Activated T-cell treated with anti-CD3 and anti-CD28 coated beads for 4 hours (primary cell): ENCODE measurements at places on chromosomes 13 and 19.

DNA sequence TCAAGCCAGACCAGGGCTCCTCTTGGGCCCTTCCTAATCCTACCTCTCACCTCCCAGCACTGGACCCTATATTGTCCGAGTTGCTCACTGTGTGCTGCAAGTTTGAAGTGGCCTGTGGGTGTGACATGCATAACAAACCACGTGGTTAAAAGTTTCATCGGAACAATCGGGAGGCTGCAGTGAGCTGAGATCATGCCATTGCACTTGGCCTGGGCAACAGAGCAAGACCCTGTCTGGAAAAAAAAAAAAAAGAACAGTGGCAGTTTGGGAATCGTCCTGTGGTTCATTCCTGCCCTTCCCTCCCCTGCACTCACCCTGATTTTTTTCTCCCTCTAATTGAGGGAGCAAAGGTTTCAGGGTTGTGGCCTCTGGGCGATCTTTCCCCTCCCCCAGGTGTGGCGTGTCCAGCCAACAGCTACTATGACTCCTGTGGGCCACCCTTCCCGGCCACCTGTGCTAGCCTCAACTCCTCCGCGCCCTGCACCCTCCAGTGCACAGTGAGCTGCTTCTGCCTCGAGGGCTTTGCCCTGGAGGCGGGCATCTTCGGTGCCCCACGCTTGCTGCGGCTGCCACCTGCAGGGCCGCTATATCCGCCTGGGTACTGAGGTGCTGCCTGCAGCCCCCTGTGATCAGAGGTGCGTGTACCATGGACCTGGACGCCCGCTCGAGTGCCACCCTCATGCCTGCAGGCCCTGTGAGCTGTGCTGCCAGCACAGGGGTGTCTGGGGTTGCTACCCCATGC is 16.3 kb upstream of the FXYD3 start:
- no peak for DNase-seq

GRCh38 chr13:107034236-107034872 is 466.4 kb upstream of the ARGLU1 start:
- no peak for DNase-seq

- no peak for DNase-seq
Measured at GRCh38 chr13:24254146-24254841, 55.1 kb upstream of the C1QTNF9 start.

GRCh38 chr13:91135968-91136367 is 211.5 kb upstream of the MIR17HG start:
- no peak for DNase-seq

DNA sequence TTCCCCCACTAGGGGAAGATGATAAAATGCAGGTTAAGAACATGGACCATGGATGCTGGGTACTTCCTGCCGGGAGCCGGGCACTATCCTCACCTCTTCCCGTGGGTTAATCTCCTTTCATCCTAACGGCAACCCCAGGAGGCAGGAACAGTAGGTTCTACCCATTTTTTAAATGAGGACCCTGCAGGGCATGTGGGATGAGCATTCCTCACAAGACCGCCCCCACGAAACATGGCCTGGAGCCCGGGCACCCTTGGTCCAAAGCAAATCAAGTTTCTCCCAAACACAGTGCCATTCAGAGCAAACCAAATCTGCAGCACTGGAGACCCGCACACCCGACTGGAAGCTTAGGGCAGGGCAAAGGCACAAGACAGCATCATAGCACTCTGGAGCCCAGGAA is 35.4 kb downstream of the COL4A2 start:
- DNase-seq = no peak

DNA sequence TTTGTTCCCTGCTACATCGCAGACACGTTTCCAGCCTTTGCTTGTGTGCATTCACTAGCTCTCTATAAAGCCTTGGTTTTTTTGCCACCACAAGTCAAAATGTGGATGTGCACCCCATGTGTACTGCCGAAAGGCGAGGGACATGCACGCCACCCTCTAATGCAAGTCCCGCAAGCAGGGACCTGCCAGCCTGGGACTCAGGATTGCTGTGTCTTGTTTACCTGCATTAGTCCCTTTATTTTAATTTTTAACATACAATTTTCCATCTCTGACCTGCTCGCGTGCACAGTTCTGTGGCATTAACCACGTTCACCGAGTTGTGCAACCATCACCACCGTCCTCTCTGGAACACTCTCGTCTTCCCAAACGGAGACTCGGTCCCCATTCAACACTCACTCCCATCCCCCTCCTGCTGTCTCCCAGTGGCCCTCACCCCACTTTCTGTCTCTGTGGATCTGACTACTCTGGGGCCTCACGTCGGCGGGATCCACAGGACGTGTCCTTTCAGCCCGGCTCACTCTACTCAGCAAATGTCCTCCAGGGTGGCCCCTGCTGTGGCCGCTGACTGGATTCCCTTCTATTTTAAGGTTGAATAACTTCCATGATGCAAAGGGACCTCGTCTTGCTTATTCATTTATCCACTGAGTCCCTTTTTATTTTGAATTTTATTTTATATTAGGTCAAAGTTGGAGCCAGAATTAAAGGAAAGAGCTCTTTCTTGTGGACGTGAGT is 58.4 kb downstream of the RASA3 start:
- DNase-seq = no peak
